ENCODE measurements at places on chromosomes 3 and 15. TPM values are rescaled to one million over a fixed set of nuclear protein-coding genes. Genes with fewer than 3 reads are reported as not detected.

DNA sequence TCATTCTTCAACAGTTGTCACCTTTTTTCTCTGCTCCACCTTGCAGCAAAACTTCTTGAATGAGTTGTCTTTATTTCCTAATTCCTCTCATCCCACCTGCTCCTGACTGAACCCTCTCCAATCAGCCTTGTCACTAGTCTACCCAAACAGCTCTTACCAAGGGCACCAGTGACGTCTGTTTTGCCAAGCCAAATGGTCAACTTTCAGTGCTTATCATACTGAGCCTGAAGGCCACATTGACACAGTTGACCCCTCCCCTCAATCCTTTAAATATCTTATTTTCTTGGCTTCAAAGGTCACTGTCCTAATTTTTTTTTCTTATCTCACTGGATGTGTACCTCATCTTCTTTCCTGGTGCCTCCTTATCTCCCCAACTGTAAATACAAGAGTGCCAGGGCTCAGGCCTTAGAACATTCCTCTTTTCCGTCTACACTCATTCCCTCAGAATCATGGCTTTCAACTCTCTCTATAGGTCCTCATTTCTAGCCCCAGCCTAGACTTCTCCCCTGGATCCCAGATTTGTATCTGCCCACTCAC lies 43.2 kb downstream of the CMTM8 start:
- no peaks in the 10 kb centered on the region for H3K36me3 ChIP-seq
- DNase-seq: no peak
- no peaks in the 10 kb centered on the region for H3K4me1 ChIP-seq
- H3K27me3 ChIP-seq: no peaks in the 10 kb centered on the region
- H3K27ac ChIP-seq: no peak overlapping the region

DNA sequence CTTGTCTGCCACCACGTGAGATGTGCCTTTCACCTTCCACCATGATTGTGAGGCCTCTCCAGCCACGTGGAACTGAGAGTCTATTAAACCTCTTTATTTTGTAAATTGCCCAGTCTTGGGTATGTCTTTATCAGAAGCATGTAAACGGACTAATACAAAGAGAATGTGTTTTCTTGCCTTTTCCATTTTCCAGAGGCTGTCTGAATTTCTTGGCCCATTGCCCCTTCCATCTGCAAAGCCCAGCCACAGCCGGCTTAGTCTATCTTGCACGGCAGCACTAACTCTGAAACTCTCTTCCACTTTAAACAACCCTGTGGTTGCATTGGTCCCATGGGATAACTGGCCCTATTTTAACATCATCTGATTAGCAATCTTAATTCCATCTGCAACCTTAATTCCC lies 215.3 kb downstream of the LRTM1 start:
- H3K36me3 ChIP-seq: no peaks in the 10 kb centered on the region
- H3K27ac ChIP-seq: no peak overlapping the region
- H3K27me3 ChIP-seq: no peaks in the 10 kb centered on the region
- no peak for DNase-seq
- H3K4me1 ChIP-seq: no peaks in the 10 kb centered on the region

- no peaks in the 10 kb centered on the region for H3K27me3 ChIP-seq
- no peaks in the 10 kb centered on the region for H3K36me3 ChIP-seq
- no peak overlapping the region for H3K4me3 ChIP-seq
- peaks cover 4% of the 10 kb centered on the region for H3K4me1 ChIP-seq
- no peak overlapping the region for H3K27ac ChIP-seq
- no peak for DNase-seq
Observed at GRCh38 chr3:121654493-121655385, 6.0 kb downstream of the HCLS1 start.

DNA sequence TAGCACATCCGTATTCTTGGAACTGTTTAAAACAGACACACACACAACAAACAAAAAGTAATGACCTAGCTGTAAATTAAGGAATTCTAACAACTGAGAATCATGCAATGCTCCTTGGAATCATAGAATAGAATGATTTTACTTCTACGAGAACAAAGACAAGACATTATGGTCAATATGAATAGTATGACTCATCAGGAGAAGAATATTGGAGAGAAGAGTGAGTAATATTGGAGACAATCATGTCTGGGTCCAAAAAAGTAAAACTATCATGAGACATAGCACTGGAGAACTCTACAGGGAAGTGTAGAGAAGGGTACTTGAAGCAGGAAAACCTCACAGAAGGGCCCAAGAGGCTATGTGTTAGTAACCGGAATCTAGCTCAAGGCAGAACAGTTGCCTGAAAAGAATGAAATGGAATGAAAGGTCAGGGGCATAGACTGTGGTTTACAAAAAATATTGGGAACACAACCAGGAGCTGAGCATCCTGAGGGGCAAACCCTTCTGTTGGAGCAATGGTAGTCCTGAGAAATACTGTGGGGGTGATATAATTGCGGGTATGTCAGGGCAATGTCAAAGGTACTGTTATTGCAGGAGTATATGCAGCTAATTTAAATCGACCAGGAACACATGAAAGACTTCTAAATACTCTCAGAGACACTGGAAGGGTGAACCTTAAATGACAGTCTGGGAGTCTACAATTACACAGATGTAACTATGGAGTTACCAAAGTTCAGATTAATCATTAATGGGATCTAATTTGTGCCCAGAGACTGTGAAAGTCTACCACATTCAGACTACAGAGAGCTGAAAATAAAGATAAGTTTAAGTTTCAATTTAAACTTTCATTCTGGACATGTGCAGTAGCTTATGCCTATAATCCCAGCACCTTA lies 201.2 kb downstream of the BCHE start:
- H3K27me3 ChIP-seq: no peaks in the 10 kb centered on the region
- H3K36me3 ChIP-seq: no peaks in the 10 kb centered on the region
- H3K4me1 ChIP-seq: no peaks in the 10 kb centered on the region
- H3K4me3 ChIP-seq: no peak overlapping the region
- no peak overlapping the region for H3K27ac ChIP-seq

- H3K27me3 ChIP-seq: no peaks in the 10 kb centered on the region
- no peaks in the 10 kb centered on the region for H3K4me1 ChIP-seq
- no peak for DNase-seq
- H3K27ac ChIP-seq: no peak overlapping the region
- no peak overlapping the region for H3K4me3 ChIP-seq
Observed at GRCh38 chr15:32778391-32779176, 60.8 kb downstream of the GREM1 start.

GRCh38 chr15:69298697-69299441 lies at the start of gene PAQR5:
Gene PAQR5 (plus strand): TSS chr15:69298912. CDS start chr15:69360081, 61,169 bp downstream.
- H3K36me3 ChIP-seq: no peaks in the 10 kb centered on the region
- peaks cover 44% of the 10 kb centered on the region for H3K27me3 ChIP-seq
- peak within 1 kb of the TSS; percentile 72 for H3K4me3 ChIP-seq
- DNase-seq: peak; percentile 31
- H3K4me1 ChIP-seq: peaks cover 7% of the 10 kb centered on the region
- no peak within 1 kb of the TSS for H3K27ac ChIP-seq

DNA sequence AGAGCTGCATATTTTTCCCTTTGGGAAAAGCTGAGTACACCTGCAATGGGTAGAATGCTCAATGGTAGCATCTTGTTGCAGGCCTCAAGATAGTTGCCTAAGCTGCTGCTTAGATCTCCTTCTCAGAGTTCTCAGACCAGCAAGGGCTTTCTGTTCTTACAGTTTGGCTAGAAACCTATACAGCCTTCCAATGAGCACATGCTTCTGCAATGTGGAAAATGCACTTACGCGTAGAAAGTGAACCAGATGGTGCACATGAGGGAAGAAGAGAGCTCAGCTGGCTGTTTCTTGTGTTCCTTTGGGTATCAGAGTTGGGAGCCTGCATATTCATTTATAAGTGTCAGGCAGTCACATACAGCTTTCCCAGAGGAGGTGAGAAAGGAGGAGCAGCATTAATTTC lies 136.4 kb downstream of the B3GALNT1 start:
- peaks cover 3% of the 10 kb centered on the region for H3K36me3 ChIP-seq
- no peak for DNase-seq
- no peak overlapping the region for H3K4me3 ChIP-seq
- no peak overlapping the region for H3K27ac ChIP-seq
- no peaks in the 10 kb centered on the region for H3K27me3 ChIP-seq
- H3K4me1 ChIP-seq: no peaks in the 10 kb centered on the region

- DNase-seq: no peak
- no peaks in the 10 kb centered on the region for H3K27me3 ChIP-seq
- no peak overlapping the region for H3K27ac ChIP-seq
- peaks cover 98% of the 10 kb centered on the region for H3K36me3 ChIP-seq
- H3K4me1 ChIP-seq: no peaks in the 10 kb centered on the region
Observed at GRCh38 chr3:45927881-45928280, 15.4 kb upstream of the CXCR6 start.

RPS27L gene
- 159 TPM for total RNA-seq

ITIH4 gene
- 13.1 TPM for total RNA-seq

SATB1 gene
- 52.9 TPM for total RNA-seq

TMEM266 gene
- 2.6 TPM for total RNA-seq

LXN gene
- total RNA-seq: 4.4 TPM
